Stimulated activated CD8-positive, alpha-beta memory T cell treated with anti-CD3 and anti-CD28 coated beads, Interleukin-4, amount 100 ng/mL, for 1 hour (primary cell): ENCODE measurements at places on chromosomes 1 and 21.

GRCh38 chr1:201395936-201396335, 3.2 kb downstream of the LAD1 start:
- DNase-seq, result no peak

GRCh38 chr1:60571811-60572210, 498.2 kb upstream of the C1orf87 start:
- no peak for DNase-seq

DNA sequence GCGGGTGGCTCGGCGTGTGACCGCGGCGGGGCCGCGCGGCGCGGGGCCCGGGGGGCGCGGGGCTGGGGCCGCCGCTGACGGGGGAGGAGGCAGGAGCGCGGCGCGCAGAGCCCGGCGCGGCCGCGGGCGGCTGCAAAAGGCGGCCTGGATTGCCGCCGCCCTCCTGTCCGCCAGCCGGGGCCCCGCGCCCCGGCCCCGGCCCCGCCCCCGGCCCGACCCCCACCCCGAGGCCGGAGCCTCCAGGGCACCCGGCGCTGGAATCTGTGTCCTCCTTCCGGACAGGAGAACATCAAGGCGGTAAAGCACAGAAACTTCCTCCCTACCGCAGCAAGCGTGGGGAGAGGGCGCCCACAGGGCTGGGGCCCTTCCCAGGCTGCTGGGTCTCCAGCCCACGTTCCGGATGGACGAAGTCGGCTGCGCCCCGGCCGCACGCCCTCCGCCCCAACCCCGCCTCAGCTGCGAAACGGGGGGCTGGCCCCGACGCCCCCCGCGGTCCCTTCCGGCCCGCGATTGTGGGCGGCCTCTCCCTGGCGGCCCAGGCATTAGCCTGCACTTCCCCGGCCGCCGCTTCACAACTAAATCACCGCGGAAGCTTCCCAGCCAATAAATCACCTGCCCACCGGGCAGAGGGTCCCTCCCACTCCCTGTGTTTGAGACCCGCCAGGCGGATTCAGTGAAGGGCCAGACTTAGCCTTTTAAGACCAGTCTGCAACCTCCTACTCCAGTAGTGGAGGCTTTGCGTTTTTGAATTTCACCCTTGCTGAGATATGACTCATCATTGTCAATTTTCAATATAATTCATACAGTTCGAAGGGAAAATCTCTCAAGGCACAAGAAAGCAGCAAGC, 106.0 kb downstream of the SLC45A1 start:
- DNase-seq, result peak; percentile 12

DNA sequence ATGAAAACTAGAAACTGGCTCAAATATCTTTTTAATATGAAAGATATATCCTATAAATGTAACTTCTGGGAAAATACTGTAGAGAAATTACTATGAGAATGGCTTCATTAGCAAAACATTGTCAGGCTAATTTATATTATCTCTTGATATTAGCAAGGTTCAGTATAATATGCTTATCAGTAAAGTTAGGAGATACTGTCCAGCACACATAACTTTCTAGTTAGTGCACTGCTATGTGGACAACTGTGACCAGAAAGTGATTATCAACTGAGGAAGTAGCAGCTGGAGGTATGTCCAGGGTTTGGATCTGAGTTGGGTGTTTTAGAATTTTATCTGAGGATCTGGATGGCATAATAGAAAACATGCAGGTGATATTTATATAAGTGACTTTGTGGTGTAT, 7.5 kb downstream of the LRRC8C start:
- no peak for DNase-seq

DNA sequence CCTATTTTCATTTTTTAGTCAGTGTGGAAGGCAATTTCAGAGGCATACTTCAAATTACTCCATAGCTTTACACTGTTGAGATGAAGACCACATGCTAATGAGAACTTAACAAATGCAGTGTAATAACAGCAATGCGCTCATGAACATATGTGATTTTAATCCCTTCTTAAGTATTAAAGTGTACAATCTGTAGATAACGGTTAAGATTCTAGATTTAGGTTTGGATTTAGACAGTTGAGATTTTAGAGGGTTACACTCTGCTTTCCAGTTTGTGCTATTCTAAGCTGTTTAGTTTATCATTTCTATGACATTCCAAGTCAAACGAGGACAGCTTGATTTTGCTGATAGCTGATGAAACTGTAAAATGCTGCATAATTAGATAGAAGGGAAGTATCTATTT, 257.8 kb upstream of the CHRM3 start:
- DNase-seq, result no peak

DNA sequence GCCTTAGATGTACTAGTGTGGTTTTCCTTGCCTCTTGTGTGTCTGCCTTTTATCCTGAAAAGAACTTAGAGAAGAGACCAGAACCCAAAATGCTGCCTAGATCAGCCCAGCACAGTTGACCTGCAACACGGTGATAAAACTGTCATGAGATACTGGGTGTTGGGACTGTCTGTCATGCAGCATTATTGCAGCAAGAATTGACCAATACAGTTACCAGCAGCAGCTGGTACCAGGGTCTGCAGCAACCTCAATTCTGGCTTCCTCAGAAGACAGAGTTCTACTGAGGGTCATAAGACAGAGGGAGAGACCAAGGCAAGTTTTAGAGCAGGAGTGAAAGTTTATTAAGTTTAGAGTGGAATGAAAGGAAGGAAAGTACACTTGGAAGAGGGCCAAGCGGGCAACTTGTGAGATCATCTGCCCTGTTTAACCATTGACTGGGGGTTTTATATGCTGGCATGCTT, 182.0 kb downstream of the DYRK1A start:
- no peak for DNase-seq

GRCh38 chr1:53469373-53469772, 10.2 kb downstream of the DMRTB1 start:
- DNase-seq, result no peak

DNA sequence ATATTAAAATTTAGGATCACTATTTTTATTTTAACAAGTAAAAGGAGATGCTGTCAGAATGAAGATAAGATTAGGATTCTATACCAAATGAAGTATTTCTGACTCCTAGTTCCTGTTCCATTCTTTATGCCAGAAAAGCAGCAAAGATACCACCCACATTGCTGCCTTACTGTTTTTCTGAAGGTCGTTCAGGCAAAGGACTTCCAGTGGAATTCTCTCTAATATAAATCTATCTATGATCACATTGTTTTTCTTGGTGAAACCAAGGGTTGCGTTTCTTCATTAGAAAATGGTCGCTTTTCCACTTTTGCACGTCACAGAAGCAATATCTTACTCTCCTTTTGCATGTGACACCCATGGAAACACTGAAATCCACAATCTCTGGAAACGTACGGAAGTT, 594.8 kb upstream of the ADGRL2 start:
- no peak for DNase-seq

GRCh38 chr1:240352769-240353168, 259.2 kb downstream of the GREM2 start:
- no peak for DNase-seq

- DNase-seq, result no peak
These were observed 437.9 kb downstream of the NCAM2 start for GRCh38 chr21:21436012-21436534.

GRCh38 chr1:155645034-155645598, 35.1 kb downstream of the MSTO1 start:
- no peak for DNase-seq

DNA sequence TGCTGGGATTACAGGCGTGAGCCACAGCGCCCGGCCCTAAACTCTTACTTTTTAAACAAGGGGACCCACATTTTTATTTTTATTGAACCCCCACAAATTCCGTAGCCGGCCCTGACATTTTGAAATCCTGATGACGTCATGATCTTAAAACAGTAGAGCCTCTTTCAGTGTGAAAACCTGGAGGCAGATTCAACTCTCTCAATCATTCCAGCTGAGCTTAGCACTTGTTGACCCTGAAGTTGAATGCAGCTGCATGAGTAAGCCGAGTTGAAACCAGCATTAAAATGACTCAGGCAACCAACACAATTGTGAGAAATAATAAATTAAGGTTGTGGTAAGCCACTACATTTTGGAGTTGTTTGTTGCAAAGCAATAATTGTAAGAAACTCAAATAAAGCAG, 93.9 kb upstream of the ADGRL4 start:
- DNase-seq, result no peak

GRCh38 chr1:91450260-91450659, 45.6 kb upstream of the HFM1 start:
- DNase-seq, result no peak

GRCh38 chr1:117142200-117142599, 20.7 kb upstream of the TRIM45 start:
- no peak for DNase-seq

- no peak for DNase-seq
These were observed 357.8 kb upstream of the ZRANB2 start for GRCh38 chr1:71438626-71439025.
